NCI-H524 treated with DMSO at 0.1 percent for 48 hours (cell line): ENCODE measurements at places on chromosomes 1 and 21.

GRCh38 chr1:99650030-99650429 lies 4.1 kb downstream of the PALMD start:
- no peak for DNase-seq

- no peak for DNase-seq
Measured at GRCh38 chr1:230972855-230973271, 5.8 kb downstream of the TTC13 start.

DNA sequence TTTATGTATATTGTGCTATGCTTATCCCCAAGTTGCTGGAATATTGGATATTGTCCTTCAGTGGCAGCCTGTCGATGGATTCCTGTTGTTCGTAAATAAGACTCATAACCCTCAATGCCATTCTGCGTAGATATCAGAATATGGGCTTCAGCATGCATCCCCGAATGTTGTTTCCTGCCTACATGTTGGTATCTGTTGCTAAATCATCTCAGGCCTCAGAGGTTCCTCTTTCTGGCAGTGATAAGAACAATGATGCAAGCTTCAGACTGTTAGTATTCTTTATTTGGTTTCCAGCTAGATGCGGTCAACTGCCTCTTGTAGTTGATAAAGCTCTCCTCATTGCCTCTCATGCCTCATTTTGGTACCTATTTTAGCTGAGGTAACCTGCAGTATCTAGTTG lies 2082.6 kb downstream of the MRPL39 start:
- no peak for DNase-seq

DNA sequence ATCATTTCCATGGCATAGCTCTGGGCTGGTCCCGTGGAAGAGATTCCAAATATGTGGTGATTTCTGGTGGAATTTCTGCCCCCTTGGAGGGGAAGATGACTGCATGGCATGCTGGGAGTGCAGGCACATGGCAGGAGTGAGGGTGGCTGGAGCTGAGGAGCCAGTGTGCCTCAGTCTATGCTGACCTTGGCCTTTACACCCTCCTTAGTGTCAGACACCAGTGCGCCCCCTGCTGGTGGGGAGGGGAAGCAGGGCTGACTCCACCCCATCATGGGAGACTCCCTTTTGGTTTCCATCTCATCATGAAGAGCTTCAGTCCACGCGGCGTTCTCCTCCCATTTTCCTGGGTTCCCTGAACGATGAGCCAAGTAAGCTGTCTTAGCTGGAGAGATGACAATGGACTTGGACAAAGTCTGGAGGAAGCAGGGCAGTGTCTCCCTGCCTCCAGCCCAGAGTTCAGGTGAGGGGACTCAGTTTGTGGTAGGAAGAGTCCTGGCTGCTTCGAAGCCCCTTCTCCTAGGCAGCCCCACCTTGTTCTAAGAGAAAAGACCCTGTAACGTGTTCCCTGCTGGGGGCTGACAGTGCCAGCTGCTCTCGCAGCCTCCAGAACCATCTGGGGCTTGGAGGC lies 10.3 kb downstream of the ALX3 start:
- DNase-seq, result no peak

DNA sequence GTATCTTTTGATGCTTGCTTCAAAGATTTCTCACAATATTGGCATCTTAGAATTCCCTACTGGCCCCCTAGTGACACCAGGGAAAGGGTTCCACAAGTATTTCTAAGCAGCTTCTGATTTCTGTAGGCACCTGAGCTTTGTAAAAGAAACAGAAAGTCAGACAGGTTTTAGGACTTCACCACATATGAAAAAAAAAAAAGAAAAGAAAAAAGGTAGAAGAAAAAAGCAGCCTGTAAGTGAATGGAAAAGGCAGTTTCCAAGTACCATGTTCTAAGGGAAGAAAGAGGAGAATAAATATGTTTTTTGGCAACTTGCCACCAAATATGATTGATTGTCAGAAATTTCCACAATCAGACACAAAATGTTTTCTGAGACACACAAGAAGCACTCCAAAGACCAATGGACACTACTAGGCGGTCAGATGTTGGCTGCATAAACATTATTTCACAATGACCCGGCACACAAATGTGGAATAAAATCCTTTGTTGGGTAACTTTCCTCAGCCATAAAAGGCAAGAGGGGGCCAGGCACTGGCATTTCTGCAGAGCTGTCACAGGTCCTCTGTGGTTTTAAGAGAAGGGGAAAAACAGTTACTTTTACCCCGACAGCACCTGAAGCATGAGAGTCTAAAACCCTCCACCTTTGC lies 12.7 kb upstream of the CPLANE2 start:
- DNase-seq, result no peak

DNA sequence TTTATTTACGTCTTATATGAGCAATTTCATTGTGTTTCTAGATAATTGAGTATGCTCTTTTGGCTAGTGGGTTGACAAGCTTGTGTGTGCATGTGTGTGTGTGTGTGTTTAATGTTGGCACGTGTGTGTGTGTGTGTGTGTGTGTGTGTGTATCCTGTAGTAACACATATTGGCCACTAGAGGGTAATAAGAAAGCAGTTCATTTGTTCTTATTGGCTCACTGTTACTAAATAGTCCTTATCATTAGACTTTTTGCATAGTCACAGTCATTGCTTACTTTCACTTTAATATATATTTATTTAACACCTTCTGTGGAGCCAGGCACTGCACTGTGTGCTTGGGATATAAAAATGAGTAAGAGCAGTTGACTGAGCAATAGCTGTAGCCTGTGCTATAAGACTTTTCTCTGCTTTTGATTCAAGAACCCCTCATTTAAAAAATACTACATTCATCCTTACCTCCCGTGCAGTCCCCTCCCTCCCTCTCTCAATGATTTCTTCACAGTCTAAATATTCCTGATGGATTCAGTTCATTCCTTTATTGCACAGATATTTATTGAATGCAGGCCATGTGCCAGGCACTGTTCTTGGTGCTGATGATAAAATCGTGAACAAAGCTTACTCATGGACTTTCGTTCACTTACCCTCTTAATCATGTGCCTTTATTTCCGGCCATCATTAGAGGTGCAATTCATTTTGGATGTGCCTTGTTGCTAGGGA lies 96.7 kb downstream of the DYRK1A start:
- peak; percentile 44 for DNase-seq

DNA sequence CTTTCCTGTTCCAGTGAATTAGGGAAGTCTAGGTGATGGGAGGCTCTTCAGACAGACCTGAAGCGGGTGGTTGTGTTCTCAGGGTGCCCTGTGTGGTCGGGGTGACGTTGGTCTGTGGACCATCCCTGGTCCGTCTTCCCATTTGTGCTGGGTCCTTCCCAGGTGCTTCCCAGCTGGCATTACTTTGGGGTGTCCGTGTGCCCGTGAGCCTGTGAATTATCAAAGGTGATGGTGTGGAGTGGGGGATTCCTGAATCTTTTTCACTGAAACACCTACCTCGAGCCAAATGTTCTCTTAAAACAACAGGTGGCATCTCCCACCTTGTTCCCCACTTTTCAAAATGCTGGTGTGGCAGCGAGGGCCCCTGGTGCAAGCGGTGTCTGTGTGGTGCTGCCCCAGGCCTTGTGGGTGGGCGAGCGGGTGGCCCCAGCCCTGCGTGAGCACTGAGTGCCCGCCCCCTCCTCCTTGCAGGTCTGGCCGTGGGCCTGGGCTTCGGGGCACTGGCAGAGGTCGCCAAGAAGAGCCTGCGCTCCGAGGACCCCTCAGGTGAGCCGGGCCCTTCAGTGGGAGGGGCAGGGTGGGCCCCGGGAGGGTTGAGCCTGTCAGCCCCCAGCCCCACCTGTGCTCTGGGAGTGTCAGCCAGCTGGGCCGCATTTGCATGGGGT lies 37.0 kb downstream of the COQ8A start:
- no peak for DNase-seq

DNA sequence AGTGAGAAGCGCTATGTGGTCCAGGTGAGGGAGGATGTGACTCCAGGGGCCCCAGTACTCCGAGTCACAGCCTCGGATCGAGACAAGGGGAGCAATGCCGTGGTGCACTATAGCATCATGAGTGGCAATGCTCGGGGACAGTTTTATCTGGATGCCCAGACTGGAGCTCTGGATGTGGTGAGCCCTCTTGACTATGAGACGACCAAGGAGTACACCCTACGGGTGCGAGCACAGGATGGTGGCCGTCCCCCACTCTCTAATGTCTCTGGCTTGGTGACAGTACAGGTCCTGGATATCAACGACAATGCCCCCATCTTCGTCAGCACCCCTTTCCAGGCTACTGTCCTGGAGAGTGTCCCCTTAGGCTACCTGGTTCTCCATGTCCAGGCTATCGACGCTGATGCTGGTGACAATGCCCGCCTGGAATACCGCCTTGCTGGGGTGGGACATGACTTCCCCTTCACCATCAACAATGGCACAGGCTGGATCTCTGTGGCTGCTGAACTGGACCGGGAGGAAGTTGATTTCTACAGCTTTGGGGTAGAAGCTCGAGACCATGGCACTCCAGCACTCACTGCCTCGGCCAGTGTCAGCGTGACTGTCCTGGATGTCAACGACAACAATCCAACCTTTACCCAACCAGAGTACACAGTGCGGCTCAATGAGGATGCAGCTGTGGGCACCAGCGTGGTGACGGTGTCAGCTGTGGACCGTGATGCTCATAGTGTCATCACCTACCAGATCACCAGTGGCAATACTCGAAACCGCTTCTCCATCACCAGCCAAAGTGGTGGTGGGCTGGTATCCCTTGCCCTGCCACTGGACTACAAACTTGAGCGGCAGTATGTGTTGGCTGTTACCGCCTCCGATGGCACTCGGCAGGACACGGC lies 2.2 kb downstream of the CELSR2 start:
- DNase-seq, result no peak

- DNase-seq, result no peak
Measured at GRCh38 chr1:23576338-23577055, 17.2 kb upstream of the ID3 start.

GRCh38 chr21:34707876-34708325 lies 39.1 kb downstream of the CLIC6 start:
- DNase-seq, result no peak

DNA sequence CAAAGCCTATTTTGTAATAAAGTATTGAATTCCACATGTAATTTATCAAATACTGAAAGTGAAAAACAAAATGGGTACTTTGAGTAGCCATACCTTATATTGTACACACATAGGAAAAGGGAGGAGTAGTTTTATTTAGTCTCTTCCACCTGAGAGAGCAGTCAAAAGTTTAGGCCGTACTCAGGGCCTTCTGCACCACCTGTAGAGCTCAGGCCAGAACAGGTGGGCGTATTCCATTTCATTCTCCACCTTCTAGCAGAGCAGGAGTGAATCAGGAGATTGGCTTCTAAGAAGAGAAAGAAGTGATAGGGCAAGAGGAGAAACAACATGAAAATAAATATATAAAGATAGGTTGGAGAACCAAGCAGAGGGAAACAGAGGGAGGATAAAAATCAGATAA lies 44.0 kb downstream of the TRAF5 start:
- DNase-seq, result no peak

- no peak for DNase-seq
Measured at GRCh38 chr1:147735423-147735822, 25.0 kb downstream of the GJA5 start.

DNA sequence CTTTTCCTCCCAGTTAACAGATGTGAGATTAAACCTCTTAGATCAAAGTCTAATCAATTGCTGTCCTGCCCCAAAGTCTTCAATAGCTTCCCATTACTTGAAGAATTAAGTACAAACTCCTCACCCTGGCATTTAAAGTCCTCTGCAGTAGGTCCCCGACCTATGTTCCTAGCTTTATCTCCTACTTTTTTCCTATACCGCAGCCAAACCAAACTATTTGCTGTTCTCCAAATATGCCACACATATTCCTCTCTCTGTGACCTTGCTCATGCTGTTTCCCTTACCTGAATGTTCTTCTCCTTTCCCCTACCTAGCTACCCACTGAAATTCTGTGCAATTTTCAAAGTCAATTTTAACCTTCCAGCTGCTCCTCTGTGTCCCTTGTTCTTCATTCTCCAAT lies 14.0 kb upstream of the PPP2R5A start:
- no peak for DNase-seq

GRCh38 chr1:24140741-24141181 lies 2.2 kb downstream of the IL22RA1 start:
- no peak for DNase-seq

DNA sequence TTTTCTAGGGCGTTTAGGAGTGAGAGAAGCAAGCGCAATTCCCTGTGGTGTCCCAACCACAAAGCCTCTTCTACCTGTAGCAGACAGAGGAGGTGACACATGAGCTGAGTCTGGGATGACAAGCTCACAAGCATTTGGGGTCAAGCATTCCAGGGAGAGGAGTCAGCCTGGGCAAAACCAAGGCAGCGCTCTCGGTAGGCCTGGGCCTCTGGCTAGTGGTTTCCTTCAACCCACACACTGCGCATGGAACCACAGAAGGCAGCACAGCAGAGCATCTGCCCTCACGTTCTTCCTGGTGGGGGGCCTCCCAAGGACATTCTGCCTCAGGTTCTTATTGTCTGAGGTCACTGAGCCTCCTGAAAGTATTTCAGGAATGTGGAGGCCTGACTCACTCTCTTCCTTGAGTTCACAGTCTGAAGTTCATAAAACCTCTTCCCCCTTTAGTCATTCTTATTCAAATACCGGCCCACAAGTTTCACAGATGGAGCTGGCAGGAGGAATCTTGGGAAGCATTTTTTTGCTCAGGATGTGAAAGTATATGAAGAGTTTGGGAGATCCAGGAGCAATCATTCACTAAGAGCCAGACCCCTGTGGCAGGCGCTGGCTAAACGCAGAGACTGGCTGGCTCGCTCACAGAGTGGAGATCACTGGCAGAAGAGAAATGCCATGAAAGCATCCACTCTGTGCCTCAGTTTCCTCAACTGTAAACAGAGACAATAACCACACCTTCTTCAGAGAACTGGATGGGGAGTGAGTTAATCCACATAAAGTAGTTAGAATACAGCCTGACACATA lies 26.8 kb downstream of the CCN1 start:
- DNase-seq, result no peak

DNA sequence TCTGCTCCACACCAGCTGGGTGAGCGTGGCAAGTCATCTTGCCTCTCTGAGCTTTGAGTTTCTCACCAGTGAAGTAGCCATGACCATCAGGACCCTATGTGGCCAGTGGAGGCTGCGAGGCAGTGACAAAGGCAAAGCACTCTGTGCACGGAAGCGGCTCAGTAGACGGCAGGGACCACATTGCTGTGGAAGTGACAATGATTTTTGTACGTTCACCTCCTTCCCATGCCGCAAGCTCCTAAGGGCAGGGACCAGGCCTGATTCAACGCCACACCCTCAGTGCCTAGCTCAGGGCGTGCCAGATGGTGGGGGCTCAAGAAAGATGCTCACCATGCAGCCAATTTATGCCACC lies 210.5 kb downstream of the MATN1 start:
- DNase-seq, result no peak

DNA sequence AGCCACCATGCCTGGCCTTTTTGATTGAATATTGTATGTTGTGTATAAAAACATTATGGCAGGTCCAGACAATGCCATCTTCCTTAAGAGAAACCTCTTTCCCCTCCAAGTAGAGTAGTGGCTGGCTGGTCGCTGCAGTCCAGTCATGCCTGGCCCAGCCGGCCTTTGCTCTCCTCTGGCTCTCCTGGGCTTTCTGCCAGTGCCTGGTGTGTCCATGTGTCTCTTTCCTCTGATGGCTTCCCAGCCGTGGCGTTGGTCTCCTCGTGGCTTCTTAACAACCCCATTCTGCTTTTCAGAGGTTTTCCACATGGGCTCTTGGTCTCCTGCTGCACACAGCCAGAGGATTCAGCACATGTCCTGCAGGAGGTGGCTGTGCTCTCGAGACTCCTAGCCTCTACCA lies 58.7 kb downstream of the DIP2A start:
- DNase-seq, result no peak
